GM23248 (cell line): ENCODE measurements at places on chromosomes 16 and 17.

- DNase-seq: no peak
Observed at GRCh38 chr17:74442291-74442669, 10.4 kb downstream of the GPRC5C start.

- DNase-seq: no peak
Observed at GRCh38 chr16:89906140-89907025, 12.3 kb upstream of the MC1R start.

DNA sequence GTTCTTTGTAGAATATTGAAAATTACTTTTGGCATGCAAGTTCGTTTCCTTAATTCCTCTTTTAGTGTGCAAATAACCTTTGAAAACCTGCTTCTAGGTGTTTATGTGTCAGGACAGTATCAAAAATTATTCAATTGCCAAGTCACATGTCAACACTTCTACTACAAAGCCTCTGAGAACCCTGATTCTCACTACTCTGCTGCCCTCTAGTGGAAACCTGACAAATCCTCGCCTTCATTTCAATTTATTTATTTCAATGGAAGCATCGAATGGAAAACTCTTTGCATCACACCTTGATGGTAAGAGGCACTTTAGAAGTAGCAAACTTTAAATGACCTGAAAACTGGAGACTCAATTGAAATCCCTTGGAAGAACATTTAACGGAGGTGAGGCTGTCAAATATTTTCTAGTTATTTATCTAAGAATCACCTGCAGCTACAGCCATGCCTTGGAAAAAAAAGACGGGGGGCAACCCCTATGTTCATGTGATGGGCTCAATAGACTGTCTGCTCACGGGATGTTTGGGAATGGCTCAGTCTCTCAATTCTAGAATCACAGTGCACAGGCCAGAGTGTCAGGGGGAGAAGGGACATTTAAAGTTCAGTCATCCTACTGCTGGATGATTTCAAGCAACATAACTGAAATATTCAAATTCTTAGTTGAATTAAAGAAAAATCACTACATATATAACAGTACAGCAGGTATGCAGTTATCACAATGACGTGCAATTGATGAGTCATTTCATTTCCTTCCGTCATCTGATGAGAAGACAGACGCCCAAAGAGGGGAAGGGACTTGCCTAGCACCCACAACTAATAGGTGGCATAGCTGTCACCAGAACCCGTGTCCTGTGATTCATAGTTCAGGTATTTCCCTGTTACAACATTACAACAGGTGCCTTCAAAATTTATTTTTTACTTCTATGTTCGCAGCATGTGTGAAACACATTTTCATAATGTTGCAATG is 563.9 kb downstream of the TOX3 start:
- DNase-seq: peak; percentile 73

DNA sequence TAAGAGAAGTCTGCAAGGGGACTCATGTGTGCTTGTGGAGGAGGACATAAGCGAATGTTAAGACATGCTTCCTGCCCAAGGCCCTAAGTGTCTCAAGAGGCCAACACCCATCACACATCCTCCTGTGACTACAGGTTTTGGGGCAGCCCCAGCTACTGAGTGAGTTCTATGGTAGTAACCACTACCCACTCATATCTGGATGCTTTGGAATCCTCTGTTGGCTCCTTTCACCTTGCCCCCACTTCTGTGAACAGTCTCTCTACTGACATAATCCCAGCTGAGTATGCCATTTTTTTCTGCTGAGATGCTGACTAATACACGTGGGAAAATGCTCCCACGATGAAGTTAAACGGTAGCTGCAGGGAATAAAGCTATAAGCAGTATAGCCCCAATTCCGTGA is 153.5 kb downstream of the VPS53 start:
- peak; percentile 86 for DNase-seq

GRCh38 chr16:49213594-49213993 is 68.0 kb downstream of the CBLN1 start:
- DNase-seq: no peak
